ENCODE measurements at places on chromosomes 6 and 20.

DNA sequence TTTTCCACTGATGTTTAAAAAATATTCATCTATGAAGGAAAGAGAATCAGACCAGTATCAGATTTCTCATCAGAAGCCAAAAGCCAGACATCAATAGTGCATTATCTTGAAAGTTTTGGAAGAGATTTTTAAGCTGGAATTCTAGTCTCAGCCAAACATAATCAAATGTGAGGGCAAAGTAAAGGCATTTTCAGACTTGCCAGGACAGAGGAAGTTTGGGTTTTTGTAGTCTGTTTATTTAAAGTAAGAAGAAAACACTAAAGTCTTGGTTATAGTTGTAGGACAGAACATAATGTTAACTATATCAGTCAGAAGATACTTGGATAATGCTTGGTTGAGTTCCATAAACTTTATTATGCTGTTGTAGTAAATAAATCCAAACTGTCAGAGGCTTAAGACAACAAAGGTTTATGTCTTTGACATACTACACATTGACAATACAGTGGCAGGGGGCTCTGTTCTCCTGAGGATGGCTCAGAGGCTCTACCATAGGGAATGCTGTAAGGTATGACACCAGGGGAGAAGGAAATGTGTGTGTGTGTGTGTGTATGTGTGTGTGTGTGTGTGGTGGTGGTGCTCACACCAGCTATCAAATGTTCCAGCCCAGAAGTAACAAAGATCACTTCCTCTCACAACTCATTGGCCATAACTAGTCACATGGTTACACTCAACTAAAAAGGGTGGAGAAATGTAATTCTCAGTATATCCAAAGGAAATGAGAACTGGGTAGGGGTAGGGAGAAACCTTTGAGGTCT, 26.7 kb upstream of the YWHAB start:
- no peak for DNase-seq

DNA sequence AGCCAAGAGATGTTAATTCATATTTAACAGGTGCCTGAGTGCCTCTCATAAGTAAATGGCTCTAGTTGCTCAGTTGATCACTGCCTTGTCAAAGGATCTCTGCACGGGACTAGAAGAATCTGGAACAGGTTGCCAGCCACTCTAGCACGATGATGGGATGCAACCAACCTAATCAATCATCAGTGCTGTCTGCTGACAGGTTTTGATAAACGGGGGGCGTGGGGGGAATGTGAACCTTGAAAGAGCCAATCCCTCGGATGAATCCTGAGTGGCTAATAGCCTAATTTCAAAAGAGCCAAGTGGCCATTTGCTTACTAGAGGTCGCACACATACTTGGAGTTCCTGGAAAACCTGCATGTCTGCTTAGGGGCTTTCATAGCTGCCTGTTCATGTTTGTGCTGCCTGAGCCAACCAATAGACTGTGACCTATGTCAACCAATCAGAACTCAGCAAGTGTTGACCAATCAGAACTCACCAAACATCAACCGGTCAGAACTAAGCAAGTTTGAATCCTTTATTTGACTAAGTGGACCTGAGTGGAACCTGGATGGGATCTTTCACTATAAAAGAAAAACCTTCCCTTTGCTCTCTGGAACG, 43.5 kb upstream of the ECI2 start:
- no peak for DNase-seq

- no peak for DNase-seq
Observed at GRCh38 chr6:44142835-44143234, 15.5 kb downstream of the TMEM63B start.

DNA sequence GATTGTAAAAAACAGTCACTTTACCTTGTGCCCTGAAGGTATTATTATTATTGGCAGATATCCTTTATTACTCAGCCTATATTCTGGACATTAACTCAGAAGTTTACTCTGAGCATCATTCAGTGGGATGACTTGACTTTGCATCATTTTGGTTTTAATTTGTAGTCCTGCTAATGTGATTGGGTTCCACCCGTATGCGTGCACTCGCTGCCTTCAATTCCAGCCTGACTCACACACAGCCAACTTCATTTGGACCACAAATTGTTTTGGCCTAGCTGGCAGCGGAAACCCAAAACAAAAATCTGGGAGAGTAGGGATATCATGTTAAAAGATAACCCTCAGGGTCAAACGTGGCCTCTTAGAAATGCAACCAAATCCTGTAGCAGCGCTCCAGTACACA, 704.4 kb upstream of the SLC35B3 start:
- no peak for DNase-seq

- no peak for DNase-seq
Observed at GRCh38 chr6:77124604-77125003, 338.7 kb downstream of the HTR1B start.

DNA sequence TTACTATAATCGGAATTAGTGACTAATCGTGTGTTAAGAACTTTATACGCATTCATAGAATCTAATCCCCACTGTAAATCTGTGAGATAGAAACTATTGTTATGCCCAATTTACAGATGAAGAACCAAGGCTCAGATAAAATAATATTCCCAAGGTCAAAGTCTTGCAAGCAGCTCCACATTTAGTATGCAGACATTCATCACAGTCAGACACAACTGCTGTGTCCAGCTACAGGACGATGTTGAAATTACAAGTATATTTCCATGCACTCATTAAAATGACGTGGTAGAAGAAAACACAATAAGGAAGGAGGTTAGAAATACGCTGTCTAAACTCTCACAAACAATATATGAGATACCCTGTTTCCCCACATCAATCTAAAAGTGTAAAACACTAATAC, 82.5 kb downstream of the PREX1 start:
- no peak for DNase-seq

GRCh38 chr6:165660857-165661663, 2.0 kb downstream of the PDE10A start:
- no peak for DNase-seq

GRCh38 chr20:37189416-37190016, 10.2 kb upstream of the MROH8 start:
- no peak for DNase-seq

DNA sequence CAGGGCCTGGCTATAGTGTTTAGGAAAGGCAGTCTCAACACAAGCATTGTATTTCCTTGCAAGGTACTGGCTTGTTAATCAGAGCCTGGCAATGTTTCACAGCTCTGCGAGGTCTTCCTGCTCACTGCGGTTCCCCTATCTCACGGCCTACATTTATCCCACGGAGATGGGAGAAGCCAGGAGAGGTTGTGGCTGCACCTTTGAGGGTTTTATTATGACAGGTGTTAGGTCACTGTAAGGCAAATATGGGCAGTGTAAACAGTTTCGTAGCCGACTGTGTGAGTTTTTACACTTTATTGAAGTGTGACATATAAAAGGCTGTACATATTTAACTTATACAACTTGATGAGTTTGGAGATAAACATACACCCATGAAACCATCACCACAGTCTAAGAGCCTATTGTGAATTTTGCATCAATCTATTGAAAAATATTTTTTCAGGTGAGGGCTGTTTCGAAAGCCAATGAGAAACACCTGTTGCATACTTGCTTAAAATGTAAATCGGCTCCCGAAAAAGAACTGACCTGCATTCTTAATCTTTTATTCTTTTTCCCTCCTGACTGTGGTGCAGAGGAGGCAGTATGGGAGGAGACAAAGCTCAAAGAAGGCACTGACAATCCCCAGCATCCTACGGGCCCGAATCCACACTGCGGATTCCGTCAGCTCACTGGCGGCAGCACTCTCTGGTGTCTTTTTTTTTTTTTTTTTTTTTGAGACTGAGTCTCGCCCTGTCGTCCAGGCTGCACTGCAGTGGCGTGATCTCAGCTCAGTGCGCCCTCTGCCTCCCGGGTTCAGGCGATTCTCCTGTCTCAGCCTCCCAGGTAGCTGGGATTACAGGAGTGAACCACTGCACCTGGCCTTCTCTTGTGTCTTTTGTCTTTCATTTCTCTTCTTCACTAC, 7.5 kb upstream of the RBM38 start:
- DNase-seq = no peak

DNA sequence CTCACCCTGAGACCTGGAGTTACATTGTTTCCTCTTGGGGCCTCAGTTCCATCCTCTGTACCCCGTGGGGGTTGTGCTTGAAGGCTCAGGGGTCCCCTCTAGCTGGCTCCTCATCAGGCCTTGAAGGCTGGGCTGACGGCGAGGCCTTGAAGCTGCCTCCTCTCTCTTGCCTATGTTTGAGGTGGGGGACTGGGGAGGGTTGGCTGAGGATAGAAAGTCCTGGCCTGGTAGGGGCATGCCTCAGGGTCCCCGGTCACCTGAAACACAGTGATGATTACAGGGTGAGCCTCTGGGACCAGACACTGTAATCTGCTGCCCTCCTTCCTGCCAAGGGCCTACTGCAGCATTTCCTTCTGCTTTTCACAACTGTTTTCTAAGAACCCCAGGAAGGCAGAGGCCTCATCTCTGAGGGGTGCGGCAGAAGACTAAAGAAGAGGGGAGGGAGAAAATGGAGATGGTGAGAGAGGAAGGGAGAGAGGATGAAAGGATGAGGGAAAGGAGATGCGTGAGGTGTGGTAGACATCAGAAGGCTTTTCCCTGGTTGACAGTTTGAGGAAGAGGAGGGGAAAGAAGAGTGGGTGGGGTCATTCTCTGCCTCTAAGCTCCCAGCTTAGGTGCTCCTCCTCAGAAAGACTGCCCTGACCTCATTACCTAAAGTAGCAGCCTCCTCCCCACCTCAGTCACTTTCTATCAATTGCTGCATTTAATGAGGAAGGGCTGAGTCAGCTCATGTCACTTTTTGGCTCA, 29.7 kb downstream of the VEGFA start:
- DNase-seq = peak; percentile 69

DNA sequence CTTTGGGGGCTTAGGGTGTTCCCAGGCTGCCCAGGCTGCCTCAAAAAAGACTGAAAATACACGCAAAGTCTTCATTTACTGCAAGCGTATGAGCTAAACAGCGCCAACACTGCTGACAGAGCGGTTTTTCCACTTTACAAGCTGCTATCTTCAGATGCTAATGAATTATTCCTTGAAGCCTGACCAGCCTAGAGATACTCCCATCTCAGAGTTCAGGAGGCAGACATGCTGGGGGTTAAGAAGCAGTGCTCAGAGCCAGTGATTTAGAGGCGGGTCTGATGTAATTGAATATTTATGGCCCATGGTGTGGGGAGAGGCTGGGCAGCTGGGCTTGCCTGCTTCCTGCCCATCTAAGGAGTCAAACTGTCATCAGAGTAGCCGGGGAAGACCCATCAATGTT, 241.4 kb downstream of the SLC24A3 start:
- DNase-seq = no peak

- DNase-seq = no peak
Observed at GRCh38 chr20:35893942-35894341, 60.4 kb downstream of the SCAND1 start.

Measured in hematopoietic multipotent progenitor cell treated with erythropoietin and hydrocortisone succinate and interleukin-3 and kit ligand, for 17 days (in vitro differentiated cells).